ENCODE measurements at places on chromosomes 5 and 9. TPM values are rescaled to one million over a fixed set of nuclear protein-coding genes. Genes with fewer than 3 reads are reported as not detected.

WNK2 gene
- 0.89 TPM for total RNA-seq

DNA sequence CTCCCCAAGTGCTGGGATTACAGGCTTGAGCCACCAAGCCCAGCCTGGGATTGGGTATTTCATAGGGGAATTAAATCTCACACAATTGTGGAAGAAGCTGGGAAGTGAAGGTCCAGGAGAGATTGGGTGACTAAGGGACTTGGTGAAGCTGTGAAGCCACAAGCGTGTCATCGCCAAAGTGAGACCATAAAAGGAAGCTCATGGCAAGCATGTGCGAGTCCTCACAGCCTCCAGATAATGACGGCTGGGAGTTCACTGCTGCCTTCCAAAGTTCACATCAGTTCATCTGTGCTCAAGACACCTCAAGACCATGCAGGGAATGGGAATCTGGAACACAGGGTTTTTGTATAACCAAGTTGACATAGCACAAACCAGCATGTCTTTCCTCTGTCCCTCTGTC lies 210.6 kb downstream of the MARCHF11 start:
- no peak for DNase-seq

DNA sequence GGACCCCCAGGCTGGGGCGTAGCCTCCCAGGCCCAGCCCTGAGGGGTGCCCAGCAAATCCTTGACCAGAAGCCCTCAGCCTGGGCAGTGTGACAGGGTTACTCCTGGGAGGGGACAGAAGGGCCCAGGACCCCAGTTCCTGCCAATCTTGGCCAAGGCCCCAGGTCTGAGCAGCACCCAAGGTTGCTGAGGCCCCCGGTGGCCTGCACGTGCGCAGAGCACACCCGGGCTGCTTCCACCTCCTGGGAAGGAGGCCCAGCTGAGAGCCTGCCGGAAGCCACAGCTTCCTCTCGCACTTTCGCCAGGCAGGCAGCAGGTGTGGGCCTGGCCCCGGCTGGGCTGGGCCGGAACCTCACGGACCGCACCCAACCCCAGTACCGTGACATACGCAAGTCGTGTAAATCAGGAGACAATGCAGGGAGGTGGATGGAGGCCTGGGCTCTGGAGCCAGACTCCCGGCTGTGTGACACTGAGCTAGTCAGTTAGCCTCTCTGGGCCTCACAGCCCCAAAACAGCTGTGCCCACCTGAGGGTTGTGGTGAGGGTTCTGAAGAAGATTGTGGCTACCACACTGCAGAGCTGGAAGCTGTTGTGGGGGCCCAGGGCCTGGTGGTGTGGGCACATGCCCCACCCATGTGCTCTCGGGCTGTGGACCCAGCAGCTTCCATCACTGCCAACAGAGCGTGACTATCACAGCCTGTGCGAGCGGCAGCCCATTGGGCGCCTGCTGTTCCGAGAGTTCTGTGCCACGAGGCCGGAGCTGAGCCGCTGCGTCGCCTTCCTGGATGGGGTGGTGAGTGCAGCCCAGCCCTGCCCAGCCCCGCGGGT lies 5.1 kb downstream of the GRK6 start:
- peak; percentile 81 for DNase-seq

DNA sequence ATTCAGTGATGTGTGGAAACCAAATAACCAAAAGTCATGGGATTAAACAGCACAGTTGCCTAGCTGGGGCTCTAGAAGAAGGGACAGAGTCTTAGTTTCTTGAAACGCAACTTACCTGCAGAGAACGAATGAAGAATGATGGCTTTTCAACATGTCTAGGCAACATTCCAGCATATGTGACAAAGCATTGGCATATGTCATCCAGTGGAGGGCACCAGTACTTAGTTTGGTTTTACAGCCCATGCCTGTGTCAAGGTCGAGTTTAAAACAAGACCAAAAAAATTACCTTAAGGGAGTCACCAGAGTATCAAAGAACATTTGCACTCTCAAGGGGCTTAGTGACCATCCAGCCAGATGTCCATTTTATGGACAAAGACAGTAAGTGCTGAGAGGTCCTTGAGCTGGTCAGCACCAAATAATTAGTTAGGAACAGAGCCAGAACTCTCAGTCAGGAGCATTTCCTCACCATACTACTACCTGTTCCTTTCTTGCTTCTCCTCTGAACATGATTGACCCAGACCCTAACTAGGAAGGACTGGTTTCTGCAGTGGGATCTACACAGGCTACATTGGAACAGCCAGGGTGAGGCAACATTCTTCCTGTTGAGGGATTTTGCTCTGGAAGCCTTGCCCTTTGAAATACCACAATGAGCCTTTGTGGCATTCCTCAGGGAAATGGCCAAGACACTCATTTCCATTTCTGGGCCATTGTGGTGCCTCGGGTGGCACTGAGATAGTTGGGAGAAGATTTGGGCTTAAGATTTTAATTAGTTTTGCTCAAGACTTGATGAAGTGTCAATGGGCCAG lies 75.4 kb upstream of the ANKH start:
- peak; percentile 4 for DNase-seq

GRCh38 chr5:106418196-106418595 lies 1252.5 kb downstream of the EFNA5 start:
- DNase-seq: no peak

- no peak for DNase-seq
Observed at GRCh38 chr5:502325-503079, 21.7 kb downstream of the SLC9A3 start.

SSNA1 gene
- 80.1 TPM for total RNA-seq
